ENCODE measurements at places on chromosomes 7 and 10.

- DNase-seq: no peak
Observed at GRCh38 chr7:140229591-140230515, 53.1 kb upstream of the KDM7A start.

DNA sequence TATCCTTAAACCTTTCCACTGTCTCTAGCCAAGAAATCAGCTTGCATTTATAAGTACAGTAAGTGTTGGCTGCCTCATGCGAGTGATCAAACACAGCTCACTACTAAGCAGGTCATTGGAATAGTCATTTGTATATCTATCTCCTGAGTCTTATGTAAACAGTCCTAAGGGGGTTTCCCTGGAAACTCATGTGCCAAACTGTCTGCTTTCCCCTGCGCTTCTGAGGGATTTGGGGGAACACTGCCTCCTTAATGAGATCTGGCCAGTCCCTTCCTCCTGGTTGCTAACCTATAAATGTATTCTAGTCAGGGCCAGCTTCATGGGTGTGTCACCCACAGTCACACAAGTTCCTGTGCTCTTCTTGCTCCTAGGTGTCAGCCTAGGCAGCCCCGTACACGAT lies 133.1 kb downstream of the CD36 start:
- no peak for DNase-seq

DNA sequence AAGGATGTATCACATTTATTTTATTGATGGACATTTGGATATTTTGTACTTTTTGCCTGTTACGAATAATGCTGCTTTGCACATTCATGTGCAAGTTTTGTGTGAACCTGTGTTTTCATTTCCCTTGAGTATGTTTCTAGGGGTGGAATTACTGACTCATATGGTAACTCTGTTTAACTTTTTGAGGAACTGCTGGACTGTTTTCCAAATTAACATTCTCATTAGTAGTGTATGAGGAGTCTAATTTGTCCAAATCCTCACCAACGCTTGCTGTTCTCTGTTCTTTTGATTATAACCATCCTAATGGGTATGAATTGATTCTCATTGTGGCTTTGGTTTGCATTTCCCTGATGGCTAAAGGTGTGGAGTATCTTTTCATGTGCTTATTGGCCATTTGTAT lies 3.2 kb downstream of the WDR11 start:
- DNase-seq: no peak

- DNase-seq: no peak
Observed at GRCh38 chr7:26388256-26388655, 96.6 kb downstream of the SNX10 start.

GRCh38 chr10:129028451-129028850 lies 438.6 kb upstream of the MGMT start:
- DNase-seq: no peak

DNA sequence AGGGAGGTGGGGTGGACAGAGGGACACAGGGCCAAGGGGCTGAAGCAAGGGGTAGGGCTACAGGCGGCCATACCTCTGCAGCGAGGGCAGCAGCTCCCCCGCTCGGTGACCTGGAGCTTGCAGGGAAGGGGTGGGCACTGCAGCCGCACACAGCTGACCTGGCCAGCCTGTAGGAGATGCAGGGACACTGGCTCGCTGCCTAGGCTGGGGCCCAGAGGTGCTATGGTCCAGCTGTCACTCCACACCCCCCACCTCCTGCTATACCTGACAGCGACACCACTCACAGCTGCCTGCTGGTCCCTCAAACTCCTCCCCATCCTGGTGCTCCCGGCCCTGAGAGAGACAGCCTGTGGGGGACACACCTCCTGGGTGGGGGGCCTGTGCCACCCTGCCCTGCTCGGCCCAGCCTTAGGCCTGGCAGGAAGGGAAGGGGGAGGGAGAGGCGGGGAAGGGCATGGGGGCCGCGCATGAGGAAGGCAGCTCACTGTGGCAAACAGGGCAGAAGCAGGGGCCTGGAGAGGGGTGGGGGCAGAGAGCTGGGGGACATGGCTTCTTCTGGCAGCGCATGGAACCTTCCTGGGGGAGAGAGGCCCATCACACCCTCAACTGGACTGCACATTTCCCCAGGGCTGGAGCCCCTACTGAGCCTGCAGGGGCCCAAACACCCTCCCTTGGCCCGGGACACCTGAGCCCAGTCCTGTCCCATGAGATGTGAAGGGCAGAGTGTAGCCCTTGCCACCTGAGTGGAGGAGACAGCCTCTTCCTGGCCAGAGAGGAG lies 23.9 kb downstream of the ATP6V1F start:
- DNase-seq: no peak

DNA sequence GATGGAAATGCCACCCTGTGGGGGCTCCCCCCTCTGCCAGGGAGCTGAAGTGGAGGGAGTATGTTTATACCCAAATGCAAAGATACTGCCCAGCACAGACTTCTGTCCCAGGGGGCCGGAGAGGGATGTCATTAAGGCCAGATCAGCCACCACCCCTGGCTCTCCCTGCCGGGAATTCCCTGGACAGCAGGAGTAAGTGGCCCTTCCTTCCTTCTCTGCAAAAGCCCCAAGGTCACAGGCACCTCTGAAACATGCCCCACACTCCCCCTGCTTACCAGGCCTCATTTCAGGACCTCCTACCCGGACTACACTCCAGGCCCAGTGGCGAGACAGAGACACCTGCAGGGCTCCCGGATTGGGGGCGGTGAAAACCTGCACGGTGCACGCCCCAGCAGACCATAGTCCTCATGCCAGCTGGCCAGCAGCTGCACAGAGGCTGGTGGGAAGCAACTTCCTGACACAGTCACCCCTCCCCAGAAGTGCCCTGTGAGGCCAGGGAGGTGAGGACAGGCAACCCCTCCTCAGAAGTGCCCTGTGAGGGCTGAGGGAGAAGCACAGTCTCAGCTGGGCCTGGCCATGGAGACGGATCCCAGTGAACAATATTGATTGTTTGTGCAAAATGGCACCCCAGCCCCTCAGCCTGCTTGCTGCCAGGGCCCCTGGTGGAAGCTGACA lies 33.0 kb upstream of the RET start:
- DNase-seq: peak; percentile 50

GRCh38 chr7:55073051-55073511 lies 54.3 kb downstream of the EGFR start:
- DNase-seq: no peak

- DNase-seq: no peak
Observed at GRCh38 chr7:81111358-81111757, 192.5 kb upstream of the SEMA3C start.

DNA sequence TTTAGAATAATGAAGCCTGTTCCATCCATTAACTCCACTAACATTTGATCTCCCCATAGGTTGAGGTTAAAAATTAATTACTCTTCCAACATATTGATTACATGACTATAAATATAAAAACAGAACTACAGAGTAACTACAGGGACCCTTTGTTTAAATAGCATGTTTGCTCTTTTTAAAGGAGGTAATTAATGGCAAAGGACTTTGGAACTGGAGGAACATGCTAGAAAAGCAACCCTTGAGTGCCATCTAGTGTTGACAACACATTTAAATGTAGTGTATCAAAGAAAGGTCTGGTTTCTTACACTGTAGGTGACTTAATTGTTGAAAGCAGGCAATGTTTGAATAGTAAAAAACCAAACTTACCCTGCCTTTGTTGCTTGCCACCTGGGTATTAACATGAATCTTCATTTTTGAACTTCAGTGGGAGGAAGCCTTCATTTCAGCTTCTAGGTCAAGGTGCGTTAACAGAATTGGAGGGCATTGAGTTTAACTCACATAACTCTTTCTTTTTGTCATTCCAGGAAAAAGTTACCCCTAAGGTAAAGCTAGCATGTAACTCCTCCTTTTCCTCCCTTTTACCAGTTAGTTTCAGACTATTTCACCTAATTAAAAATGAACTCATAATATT lies 52.6 kb upstream of the CAPZA2 start:
- no peak for DNase-seq

DNA sequence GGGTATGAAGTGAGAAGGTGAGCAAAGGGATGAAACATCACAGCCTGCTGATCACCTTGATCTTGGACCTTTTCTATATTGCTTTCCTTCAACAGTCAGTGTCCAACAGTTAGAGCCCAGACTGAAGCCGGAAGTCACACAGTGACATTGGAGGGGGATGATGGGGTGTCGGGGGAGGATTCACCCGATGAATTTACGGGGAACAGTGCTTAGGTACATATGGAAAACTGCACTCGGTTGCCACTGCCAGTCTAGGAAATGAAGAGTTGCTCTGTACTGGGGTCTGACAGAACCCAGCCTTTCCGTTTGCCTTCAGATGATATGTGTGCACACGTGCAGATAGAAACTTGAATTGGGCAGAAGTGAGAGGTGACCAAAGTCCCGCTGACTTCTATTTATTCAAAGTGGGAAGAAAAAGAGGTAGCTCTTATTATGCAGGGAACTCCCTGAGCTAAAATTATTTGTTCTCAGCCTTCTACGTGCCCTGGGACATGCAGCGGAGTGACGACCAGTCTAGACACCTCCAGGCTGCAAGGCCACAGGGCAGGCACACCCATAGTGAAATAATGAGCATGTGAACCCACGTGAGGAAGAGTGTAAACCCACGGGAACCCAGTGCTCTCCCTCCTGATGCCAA lies 107.2 kb upstream of the INHBA start:
- DNase-seq: no peak

GRCh38 chr7:129924602-129925001 lies 28.2 kb downstream of the UBE2H start:
- no peak for DNase-seq

GRCh38 chr10:58830697-58831096 lies 318.0 kb downstream of the BICC1 start:
- DNase-seq: no peak

GRCh38 chr7:68429411-68430117 lies 1168.7 kb upstream of the AUTS2 start:
- no peak for DNase-seq

DNA sequence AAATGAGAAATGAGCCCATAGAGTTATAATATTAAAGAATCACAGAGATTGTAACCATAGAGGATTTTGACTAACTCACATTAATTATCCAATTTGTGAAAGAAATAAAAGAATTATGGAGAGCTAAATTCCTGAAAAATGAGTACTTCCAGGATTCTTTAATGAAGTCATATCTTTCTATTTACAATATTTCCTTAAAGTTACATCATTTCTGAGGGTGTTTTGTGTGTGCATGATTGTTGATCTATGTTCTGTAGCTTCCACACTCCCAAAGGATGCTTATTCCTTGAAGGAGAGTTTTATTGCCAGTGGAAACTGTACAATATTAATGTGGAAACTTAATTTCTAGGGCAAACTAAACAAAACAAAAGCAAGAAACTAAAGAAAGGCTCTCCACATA lies 299.6 kb downstream of the MDFIC start:
- no peak for DNase-seq

- DNase-seq: no peak
Observed at GRCh38 chr10:59265141-59265540, 88.7 kb downstream of the PHYHIPL start.

DNA sequence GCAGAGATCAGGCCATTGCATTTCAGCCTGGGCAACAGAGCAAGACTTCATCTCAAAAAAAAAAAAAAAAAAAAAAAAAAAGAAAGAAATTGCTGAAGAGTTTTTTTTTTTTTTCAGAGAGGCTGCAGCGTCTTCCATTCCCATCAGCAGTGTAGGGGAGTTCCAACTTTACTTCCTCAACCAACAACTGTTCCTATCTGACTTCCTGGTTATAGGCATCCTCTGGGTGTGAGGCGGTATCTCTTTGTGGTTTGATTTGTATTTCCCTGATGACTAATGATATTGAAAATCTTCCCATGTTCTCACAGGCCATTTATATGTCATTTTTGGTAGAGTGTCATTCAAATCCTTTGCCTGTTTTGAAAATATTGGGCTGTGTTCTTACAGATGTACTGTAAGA lies 40.2 kb downstream of the PRTFDC1 start:
- DNase-seq: no peak

DNA sequence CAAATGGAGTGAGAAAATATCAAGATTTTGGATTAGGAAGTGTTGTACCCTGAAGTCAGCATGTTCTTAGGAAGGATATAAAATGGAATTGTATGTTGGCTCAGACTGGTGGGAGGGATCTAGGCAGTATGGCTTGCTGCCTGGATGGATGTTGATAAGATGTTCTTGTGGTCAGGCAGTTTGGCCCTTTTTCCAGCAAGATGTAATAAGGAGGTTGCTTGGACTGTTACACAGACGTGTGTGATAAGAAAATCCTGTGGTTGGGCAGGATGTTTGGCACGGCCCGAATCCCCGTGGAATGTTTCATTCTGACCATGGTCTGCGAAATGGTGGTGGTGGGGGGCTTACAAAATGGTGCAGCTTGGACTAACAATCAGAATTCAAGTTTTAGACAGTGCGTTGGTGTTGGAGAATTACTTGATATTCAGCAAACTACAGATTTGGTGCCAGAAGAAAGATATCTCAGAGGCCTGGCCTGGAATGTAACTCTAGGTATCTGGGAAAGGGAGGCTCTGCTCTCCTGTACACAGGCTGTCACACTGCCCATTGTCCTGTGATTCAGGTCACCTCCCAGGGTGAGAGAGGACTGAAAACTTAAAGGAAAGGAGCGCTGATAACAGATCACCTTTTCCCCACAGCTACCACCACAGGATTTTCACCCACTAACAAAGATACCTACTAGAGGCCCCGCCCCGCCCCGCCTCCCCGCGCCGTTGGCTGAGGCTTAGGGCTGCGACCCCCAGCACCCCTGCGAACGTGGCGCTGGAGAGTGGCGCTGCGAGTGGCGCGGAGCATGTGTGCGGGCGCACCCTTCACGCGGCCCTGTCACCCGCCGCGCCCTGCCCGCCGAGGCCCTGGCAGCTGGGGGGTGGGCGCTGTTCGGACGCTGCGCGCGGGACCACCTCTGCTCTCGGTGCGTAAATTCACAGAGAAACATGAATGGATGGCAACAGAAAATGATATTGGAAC lies 19.3 kb upstream of the ZNF680 start:
- no peak for DNase-seq

- DNase-seq: no peak
Observed at GRCh38 chr10:1107004-1107403, 50.8 kb downstream of the WDR37 start.

- DNase-seq: no peak
Observed at GRCh38 chr10:64313967-64314366, 792.8 kb downstream of the REEP3 start.

DNA sequence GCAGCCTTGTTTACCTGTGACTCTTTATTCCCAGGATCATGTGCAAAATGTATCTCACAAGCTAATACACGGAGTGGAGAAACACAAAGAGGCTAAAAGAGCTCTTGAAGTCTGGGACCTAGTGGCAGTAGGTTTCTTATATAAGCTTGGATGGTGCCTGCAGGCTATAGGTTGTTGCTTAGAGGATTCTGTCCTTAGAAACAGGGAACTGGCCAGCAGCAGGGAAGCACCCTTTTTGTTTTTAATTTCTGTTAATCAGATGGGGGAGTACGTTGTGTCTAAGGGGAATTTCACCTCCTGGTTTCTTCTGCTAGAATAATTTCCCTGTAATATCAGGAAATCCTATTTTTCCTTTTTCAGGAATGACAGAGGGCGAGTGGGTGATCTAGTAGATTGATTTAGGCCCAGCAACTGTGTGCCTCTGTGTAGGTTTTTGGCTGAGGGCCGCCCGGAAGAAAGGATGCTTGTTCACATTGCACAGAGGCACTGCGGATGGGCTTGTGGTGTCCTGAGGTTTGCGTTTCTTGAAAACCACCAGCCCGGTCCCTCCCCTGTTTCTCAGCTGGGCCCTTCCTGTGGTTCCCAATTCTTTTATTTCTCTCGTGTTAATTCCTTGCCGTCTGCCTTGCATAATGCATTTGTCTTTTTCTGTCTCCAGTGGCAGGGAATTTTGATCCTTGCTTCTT lies 158.0 kb downstream of the CAMK1D start:
- no peak for DNase-seq

Data from cardiac septum (tissue), 1 donor.